ENCODE measurements at places on chromosomes 4 and X.

GRCh38 chr4:7043284-7044136, at the start of gene TADA2B:
TADA2B (plus strand) TSS chr4:7043372; CDS start chr4:7043580, 208 bp downstream.
- no peak for DNase-seq

DNA sequence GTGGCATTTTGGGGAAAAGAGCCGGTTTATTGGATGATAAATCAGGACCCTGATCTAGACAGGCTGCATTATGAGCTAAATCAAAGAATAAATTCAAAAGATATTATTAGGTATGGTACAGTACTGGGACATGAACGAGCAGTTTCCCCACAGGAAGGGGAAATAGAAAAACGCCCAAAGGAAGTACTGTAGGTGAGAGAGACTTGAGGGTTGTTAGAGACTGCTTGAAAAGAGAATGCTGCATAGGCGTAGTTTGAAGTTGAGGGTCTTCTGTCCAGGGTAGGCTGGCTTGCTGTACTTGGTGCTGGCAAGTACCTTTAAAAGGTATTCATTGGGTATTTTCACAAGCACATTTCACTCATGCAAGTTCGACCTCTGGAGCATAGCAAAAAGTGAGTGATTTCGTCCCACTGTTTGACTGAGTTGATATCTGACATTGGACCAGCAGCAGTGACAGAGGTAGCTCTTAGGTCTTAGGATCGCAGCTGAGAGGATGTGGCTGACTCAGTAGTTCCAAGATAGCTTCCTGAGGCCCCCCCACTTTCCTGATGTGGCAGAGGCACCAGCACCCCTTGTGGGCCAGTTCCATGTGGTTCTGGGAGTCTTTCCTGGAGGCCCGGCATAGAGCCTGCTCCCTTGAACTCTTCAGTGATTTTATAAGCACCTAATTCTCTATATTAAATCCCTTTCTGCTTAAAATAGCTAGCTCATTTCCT, 64.3 kb downstream of the TMEM131L start:
- no peak for DNase-seq

DNA sequence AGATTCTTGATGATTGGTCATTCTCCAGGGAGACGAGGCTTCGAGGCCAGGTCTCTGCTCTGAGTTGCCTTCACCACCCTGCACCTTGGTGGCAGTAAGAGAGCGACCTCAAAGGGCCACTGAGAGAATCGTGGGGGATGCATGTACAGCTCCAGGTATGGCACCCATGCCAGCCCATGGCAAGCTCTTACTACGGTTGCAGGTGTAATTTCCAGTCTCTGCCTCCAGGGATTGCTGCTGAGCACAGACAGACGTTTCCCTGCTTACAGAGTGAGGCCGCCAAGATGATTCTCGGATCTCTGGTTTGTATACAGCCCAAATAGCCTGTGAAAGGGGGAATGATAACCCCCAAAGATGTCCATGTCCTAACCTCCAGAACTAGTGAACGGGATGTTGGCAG, 16.3 kb upstream of the DRD5 start:
- DNase-seq = no peak

DNA sequence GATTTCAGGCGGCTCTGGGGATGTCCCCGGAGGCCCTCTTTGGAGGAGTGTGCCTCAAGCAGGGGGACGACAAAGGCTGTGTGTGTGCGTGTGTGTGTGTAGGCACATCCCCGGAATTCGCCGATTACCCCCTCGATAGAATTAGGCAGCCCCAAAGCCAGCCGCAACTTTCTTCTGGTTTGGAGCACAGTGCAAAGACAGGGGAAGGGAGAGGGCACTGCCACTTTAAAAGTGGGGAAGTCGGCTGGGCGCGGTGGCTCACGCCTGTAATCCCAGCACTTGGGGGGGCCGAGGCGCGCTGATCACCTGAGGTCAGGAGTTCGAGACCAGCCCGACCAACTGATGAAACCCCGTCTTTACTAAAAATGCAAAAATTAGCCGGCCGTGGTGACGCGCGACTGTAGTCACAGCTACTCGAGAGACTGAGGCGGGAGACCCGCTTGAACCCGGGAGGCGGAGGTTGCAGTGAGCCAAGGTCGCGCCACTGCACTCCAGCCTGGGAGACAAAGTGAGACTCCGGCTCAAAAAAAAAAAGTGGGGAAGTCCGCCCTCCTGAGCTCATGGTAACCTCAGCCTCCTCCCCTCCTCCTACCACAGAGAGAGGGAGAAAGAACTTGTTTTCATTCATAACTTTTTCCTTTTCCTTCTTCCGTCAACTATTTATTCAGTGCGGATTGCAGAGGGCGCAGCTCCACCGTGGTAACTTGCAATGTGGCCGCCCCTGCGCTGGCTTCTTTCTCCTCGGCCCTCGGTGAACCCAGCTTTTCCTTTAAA, 2.4 kb downstream of the SPRY1 start:
- no peak for DNase-seq

GRCh38 chr4:186587416-186588018, 32.1 kb upstream of the MTNR1A start:
- DNase-seq = peak; percentile 20

GRCh38 chrX:98755912-98756311, 1654.2 kb downstream of the PCDH19 start:
- no peak for DNase-seq

DNA sequence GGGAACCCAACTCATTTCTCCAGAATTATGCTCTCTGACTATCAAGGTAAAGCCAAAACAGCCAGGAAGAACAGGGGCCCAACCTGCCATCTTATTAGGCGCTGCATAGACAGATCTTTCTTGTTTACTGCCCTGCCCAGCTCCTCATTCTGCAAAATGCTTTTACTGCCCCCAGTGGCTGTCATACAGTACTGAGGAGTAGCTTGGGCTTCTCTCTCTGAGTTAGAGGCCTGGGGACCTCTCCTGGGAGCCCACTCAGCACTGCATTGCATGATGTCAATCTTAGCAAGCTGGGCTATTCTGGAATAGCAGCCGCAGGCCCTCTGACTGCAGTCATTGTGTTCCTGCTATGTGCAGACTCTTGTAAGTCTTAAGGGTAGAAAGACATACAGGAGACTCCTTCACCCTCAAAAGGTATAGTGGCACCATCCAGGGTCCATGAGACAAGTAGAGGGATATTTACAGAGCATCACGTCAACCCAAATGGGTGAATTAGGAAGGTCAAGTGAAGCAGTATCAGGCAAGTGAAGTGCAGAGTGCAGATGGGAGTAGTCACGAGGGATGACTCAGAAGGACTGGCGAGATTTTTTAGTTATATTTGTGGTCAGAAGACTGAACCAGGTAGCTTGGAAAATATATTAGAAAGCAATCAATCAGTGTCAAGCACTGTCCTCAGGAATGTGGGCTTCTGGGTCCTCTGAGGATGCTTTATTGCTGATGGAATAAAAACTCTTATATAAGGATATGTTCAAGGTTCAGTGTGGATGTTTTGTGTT, 294.1 kb upstream of the SFRP2 start:
- no peak for DNase-seq

DNA sequence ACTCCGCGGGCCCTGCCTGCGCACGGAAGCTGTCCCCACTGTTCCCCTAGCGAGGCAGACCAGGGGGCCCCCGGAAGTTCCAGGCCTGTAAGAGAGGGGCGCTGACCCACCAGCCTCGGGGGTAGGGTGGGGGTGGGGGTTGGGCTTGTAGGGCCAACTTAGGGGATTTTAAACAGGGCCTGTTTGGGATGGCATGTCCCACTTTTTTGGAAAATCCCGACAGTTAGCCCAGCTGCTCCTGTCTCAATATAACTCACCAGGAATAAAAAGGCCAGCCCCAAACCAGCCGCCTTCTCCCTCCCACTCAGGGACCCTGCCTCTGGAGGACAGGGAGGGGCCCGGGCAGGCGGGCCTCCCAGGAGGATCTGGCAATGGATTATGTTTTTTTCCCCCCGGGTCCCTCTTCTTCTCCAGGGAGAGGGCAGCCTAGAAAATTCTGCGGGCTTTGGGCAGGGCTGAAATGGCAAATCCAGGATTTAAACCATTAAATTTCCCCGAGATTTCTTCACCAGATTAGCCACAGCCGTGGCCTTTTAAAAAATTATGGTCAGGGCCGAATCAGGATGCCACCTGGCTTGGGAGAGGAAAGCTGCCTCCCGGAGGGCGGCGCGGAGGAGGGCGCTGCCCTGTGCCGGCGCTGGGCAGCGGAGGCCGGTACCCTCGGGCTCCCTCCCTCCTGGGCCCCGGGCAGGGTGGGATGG, 957 bp downstream of the PPP2R2C start:
- DNase-seq = no peak

GRCh38 chr4:5940470-5941203, 47.8 kb upstream of the CRMP1 start:
- no peak for DNase-seq

GRCh38 chr4:56728512-56728911, 47.4 kb upstream of the HOPX start:
- no peak for DNase-seq

DNA sequence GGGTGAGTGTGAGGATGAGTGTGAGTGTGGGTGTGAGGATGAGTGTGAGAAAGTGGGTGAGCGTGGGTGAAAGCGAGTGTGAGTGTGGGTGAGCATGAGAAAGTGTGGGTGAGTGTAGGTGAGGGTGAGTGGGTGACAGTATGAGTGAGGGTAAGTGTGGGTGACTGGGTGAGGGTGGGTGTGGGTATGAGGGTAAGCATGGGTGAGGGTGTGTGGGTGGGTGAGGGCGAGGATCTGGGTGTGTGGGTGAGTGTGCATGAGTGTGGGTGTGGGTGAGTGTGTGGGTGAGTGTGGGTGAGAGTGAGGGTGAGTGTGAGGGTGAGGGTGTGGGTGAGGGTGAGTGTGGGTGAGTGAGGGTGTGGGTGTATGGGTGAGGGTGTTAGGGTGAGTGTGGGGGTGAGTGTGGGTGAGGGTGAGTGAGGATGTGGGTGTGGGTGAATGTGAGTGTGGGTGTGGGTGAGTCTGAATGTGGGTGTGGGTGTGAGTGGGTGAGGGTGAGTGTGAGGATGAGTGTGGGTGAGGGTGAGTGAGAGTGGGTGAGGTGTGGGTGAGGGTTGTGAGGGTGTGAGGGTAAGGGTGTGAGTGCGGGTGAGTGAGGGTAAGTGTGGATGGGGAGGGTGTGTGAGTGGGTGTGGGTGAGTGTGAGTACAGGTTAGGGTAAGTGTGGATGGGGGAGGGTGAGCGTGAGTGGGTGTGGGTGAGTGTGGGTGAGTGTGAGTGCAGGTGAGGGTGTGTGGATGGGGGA, 48.9 kb downstream of the ING2 start:
- no peak for DNase-seq

- no peak for DNase-seq
Observed at GRCh38 chr4:61877893-61878292, 677.8 kb downstream of the ADGRL3 start.

DNA sequence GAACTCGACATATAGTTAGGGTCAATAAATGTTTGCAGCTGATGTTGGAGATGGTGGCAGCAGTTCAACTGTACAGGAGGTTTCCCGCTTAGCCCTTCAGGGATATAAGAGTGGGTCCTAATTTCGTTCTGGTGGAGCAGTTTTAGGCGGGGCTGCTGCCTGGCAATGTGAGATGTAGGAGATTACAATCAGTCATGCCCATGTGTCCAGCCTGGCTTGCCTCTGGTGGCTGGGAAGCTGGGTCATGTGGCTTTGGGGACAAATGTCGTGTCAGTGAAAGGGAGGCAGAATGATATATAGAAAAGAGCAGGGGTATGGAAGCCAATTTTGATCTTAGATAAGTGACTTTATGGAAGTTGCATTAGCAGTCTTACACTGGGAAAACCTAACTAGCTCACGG, 129.4 kb downstream of the CLCN4 start:
- DNase-seq = no peak

DNA sequence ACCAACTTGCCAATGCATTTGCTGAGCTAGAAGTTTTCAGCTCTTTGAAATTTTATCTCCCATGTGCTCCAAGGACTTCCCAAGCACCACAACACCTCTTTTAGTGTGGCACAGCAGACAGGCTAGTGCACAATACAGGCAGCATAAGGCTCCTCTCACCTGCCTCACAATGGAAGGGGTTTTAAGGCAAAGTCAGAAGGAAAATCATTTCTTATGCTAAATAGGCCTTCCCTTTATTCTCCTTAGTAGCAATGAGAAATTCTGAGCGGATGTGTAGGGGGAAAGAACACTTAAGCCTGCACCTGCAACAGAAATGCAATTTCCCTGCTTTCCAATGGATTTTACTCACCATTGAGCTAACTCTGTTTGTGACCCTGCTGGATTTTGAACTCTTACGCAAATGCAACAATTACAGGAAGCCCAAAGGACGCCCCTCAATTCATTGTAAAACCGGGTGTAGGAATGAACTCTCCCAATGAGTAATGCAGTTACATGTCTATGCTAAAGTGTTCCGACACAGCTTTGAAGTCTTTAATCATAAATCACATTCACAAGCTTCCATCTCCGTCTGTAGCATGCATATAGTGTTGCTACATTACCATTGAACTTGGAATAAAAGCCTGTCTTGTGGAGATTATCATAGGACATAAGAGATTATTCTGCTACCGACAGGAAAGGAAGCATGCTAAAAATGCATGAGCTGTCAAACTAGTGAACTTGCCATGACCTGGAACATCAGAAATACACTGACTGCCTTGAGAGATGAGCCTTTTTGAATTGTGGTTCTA, 1084.9 kb downstream of the RPA4 start:
- no peak for DNase-seq

GRCh38 chrX:40108959-40109287, 11.2 kb upstream of the BCOR start:
- DNase-seq = no peak

DNA sequence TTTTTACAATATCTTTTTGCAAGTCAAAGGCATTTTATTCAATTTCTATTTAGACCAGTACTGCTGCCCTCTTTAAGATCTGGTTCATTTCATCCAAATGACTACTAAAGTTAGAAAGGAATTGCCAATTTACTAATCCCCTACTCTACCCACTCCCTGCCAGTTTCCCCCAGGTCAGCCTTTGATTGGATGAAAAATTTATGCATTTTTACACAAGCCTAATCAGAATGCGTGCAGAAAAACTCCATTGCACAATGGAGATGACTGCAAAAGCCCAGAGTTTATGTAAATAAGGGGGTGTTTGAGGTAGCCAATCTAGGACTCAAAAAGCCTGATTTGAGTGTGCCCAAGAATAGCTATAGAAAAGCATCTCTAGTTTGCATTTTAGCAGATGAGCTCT, 310.6 kb downstream of the PABPC4L start:
- DNase-seq = no peak

DNA sequence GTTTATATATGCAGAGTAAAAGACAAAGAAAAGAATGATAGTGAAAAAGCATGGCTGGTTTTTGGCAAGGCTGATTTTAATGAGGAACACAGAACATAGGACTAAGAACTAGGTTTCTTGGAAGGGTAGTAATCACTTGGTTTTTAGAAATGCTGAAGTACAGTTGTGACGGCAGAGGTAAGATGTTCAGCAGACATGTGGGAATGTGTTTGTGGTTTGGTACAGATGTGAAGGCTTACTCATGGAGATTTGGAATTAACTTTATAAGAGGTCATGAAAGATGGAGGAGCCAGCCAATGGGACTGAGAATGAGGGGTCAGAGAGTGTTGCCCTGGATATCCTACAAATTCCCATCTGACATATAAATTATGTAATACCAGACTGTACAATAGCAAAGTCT, 243.6 kb downstream of the NPFFR2 start:
- DNase-seq = no peak

All from thoracic aorta (tissue), 2 donors.